Upper lobe of right lung (tissue), 1 donor: ENCODE measurements at places on chromosomes 7 and 10. TPM values are rescaled to one million over a fixed set of nuclear protein-coding genes. Genes with fewer than 3 reads are reported as not detected.

The CACNB2 gene
- 4.2 TPM for total RNA-seq

The CALML3 gene
- not detected for total RNA-seq

The HABP2 gene
- total RNA-seq: 3.6 TPM

The CFAP46 gene
- 0.52 TPM for total RNA-seq

The CPA4 gene
- total RNA-seq: not detected

The GPER1 gene
- 11.1 TPM for total RNA-seq

The IPMK gene
- 5.7 TPM for total RNA-seq

The FAM24B gene
- 3.6 TPM for total RNA-seq

The PCDH15 gene
- 3.2 TPM for total RNA-seq

DNA sequence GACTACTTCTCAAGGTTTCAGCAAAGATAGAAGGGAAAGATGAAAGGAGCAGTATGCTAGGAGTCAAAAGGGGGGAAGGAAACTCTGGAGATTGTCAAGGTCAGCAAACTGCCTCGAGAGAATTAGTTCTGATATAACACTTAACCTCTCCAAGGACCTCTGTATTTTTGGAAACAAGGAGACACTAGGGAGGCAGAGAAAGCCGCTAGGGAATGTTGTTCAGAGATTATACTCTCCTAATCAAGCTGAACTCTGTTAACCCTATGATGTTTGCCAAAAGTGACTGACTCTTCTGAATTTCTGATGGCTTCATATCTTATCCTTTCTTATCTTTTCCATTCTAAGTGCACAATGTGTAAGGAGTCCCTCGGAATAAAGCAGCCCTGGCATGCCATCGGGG is 27.1 kb downstream of the CREM start:
- DNase-seq: no peak

DNA sequence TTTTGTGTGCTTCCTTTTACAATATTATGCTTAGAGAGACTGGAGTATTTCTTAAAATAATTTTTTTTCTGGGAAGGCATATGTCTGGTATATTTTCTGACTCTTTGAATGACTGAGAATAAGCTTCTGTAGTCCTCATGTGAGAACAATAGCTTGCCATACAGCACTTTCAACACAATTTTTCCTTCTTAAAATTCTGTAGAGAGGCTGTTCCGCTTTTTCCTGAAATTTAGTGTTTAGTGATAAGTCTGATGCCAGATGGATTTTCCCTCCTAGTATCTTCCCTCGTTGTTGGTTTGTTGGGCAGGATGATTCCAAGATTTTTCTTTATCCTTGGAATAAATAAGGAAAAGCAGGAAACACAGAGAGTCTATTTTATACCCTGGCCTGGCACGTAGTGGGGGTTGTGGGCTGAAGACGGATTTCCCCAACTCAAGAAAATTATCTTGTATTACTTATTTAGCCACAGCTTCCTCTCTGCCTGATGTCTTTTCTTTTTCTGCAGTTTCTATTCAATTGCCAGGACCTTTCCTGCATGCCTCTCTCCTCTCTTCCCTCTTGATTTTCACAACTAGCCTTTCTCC is 111.2 kb downstream of the AOAH start:
- no peak for DNase-seq

DNA sequence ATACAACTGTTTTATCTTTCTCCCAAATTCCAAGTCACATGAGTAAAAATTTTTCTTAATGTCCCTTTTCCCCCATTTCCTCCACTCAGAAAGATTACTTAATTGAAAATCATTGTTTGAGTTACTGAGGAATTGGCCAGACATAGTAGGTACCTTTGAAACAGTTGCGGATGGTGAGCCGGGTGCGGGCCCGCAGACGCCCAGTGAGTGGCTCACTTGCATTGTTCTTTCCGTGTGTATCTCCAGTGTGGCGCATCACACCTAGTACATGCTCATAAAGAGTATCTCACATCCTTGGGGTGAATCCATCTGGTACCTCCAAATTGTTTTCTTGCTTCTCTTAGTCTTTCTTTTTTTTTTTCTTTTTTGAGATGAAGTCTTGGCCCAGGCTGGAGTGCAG is 14.3 kb downstream of the TRRAP start:
- no peak for DNase-seq

GRCh38 chr10:59700709-59701108 is 8.9 kb downstream of the SLC16A9 start:
- no peak for DNase-seq

DNA sequence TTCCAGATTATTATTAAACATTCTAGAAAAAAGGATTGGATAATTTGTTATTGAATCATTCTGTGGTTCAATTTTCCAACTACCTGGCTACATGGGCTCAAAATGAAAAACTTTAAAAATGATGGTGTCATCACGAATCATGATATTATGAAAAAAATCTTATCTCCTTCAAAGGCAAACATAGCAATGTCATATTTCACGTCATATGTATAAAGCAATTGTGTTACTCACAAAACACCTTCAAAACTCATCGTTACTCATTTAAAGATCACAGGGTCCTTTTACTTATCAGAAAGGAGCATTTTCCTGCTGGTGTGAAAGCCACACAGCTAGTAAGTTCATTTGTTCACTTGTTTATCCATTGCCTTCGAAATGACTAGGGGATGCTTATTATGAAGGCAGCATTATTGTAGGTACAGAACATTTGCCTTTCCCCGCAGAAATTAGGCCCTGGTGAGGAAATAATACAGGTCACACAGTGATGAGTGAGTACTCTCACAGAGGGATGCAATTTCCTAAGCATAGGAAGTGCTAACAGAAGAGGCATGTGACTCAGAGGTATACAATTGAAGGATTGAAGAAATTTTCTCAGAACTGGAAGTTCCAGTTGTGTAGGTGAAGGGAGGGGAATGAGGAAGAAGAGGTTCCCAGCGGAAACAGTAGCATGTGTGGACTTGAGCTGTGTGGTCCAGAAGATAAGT is 478.7 kb downstream of the INHBA start:
- no peak for DNase-seq

DNA sequence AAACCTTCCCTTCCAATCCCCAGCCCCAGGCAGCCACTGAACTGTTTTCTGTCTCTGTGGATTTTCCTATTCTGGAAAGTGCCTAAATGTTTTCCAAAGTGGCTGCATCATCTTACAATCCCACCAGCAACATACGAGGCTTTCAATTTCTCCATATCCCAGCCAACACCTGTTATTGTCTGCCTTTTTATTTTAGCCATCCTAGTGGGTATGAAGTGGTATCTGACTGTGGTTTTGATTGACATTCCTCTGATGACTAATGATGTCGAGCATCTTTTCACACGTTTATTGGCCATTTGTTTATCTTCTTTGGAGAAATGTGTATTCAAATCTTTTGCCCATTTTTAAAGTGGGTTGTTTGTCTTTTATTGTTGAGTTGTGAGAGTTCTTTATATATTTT is 6.2 kb upstream of the SMC3 start:
- no peak for DNase-seq

GRCh38 chr10:116769368-116769767 is 27.0 kb upstream of the HSPA12A start:
- DNase-seq: peak; percentile 11

DNA sequence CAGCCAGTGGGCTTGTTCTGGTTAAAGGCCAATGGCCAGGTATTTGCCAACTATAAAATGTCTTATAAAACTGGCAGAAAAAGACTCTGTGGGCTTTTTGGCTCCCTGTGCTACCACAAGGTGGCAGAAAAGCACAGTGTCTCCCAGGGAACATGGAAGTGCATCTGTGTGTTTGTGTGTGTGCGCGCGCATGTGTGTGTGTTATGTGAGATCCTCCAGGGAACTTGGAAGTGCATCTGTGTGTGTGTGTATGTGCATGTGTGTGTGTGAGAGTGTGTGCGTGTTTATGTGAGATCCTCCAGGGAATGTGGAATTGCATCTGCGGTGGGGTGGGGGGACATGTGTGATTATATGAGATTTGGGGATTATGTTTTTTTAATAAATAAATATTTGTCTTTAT is 30.2 kb upstream of the ABI1 start:
- DNase-seq: no peak

DNA sequence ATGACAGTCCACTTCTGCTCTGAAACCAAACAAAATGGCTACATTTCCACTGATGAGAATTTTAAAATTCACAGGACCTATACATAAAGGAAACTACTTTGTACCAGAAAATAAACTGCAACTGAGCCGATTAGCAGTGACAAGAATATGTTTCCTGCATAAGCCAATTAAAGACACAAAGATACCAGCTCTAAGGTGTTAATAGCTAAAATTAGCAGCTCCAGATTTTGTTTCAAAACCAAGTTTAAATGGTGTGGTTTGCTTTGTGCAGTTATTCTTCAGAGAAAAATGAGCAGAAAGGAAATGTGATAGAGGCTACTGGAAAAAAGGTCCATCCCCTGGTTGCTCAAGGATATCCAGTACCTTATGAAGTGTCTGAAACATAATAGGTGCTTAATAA is 123.2 kb downstream of the ANK3 start:
- DNase-seq: no peak

DNA sequence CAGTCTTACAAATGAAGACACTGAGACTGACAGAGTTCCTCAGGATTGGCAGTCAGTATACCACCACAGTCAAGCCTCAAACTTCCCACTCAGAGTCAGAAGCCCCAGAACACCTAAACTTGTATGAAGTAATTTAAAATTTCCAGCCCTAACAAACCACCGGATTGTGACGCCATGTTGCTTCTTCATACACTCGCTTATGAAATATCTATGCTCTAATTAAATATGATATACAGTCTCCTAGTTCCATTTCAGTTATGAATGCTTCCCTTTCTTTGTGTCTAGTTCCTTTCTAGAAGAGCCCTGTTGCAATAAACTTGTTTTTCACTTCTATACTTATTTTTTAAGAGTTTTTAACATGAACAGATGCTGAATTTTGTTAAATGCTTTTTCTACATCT is 172.0 kb upstream of the NOBOX start:
- DNase-seq: no peak

DNA sequence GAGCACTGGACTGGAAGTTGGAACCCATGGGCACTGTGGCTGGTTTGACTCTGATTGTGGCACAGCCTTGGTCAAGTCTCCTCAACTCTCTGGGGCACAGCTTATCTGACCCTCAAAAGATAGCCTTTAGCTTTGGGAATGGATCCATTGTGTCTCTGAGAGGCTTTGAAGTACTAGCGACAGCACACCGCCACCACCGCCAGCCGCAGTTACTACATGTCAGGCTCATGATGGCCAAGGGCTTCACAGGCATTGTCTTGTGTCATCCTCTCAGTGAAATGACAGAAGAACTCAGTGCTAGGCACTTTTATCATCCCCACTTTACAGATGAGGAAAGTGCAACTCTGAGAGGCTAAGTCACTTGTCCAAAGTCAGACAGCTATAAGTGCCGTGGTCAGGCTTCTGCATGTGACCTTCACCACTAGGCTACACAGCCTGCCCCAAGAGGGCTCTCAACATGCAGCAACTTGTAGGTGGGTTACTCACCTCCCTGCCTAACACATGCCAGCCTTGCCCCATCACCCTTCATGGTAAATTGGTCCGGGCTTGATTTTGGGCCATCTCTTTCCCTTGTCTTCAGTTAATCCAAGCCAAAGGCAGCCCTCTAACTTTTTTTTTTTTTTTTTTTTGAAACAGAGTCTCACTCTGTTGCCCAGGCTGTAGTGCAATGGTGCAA is 44.1 kb downstream of the C10orf105 start:
- no peak for DNase-seq

- no peak for DNase-seq
These were observed 3.9 kb downstream of the MYL10 start for GRCh38 chr7:101625031-101625791.

DNA sequence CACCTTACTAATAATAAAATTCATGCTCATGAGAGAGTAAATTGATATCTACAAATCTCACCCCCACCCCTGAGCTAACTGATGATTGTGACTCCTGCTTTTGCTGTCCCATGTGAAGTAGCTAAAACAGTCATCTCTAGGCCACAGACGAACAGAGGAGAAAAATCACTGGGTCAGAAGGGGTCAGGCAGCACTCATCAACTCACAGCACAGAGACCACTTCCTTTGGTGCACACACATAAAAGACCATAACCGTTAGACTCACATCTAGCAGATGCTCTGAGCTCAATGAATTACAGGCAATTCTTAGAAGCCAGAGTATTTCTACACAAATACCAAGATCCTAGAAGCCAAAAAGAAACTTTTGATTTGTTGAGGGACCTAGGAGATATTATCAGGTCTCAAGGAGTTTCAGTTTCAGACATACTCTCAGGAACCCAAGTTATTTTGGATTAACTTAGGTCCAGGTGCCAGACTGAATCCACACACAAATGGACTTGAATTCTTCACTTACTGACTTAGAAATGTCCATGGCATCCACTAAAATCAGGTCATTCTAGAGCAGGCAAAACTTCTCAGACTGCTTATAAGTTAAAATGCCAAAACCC is 65.0 kb upstream of the TES start:
- DNase-seq: no peak

DNA sequence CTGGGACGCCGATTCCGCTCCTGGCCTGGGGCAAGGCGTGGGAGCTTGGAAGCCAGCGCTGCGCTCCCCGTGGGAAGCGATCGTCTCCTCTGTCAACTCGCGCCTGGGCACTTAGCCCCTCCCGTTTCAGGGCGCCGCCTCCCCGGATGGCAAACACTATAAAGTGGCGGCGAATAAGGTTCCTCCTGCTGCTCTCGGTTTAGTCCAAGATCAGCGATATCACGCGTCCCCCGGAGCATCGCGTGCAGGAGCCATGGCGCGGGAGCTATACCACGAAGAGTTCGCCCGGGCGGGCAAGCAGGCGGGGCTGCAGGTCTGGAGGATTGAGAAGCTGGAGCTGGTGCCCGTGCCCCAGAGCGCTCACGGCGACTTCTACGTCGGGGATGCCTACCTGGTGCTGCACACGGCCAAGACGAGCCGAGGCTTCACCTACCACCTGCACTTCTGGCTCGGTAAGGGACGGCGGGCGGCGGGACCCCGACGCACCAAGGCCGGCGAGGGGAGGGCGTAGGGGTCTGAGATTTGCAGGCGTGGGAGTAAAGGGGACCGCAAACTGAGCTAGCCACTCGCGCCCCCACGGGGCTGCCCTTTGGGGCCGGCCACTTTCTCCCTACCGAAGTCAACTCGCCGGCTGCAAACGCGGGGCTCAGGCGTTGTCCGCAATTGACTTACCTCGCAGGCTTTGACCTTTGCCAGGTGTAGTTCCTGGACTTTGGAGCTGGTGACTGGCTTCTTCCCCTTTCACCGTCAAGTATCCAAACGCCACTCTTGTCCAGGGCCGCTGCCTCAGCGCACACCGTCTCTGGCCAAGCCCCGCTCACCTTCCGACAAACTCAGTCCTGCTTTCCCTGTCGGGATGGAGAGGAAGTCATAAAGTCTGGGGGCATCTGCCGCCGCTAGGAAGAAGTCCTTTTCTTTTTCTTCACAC is at the start of gene SCIN:
Gene SCIN (plus strand): TSS at position 187 of the 928 bp plus-strand sequence. CDS start 67 bp downstream, at position 254.
- DNase-seq: peak; percentile 83

DNA sequence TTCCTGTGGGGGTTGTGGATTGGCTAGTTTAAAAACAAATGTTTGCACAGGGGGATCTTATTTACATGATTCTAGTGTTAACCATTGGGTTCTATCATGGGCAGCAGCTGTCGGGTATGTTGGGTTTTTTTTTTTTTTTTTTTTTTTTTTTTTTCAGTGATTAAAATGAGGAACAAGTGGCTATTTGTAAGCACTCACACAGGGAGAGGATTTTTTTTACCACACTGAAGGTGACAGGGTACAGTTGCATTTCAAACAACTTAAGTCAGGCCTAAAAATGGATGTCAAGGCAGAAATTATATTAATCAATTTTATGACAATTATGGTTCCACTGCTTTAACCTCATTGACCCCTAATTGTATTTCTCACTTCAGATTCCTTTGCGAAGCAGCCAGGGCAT is 92.8 kb downstream of the CD36 start:
- no peak for DNase-seq
